ENCODE measurements at places on chromosomes 12 and 14.

- no peak for DNase-seq
These were observed 268.3 kb upstream of the PRKD1 start for GRCh38 chr14:30195941-30196340.

GRCh38 chr12:87280893-87281292 is 748.3 kb downstream of the C12orf50 start:
- DNase-seq, result no peak

- DNase-seq, result no peak
These were observed 172.3 kb downstream of the PPM1H start for GRCh38 chr12:62762645-62763044.

- DNase-seq, result no peak
These were observed 399 bp downstream of the NCAPD2 start for GRCh38 chr12:6494258-6494743.

GRCh38 chr12:30820406-30820946 is 65.7 kb upstream of the CAPRIN2 start:
- DNase-seq, result no peak

GRCh38 chr14:38762426-38762825 is 340.6 kb downstream of the SEC23A start:
- no peak for DNase-seq

GRCh38 chr12:120496413-120497340 is 764 bp downstream of the DYNLL1 start:
- DNase-seq, result peak; percentile 65

GRCh38 chr12:1638203-1638602 is 9.2 kb downstream of the WNT5B start:
- DNase-seq, result no peak

DNA sequence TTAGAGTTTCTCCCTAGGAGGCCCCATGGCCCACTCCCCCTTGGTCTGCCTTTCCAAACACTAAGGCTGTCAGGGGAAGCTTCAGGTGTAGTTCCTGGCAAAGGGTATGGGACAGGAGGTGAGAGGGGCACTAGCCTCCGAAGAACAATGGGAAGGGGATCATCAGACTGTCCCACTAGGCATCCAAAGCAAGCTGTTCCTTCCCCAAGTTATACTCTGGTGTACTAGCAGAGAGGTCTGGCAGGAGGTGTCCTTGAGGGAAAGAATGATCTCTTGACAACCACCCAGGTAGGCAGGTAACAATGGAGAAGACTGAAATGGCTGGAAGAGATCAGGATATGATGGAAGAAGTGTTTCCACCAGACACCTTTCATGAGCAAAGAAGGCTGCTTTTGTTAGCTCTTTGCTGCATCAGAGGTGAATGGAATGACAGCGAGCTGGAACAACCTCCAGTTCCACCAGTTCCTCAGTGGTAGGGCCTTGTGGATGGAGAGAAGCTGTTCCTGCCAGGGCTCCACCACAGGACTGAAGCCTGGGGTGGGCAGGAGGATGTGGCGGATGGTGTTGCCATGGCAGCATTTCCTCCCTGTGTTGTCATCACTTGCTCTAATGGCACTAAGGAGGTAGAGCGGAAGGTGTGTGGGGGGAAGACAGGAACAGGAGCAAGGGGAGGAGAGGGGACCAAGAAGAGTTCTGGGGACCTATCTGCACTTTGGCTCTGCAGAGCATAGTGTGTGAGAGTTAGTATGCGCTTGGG is 2.3 kb upstream of the AGAP2 start:
- DNase-seq, result peak; percentile 58
